ENCODE measurements at places on chromosomes 6 and 20. TPM values are rescaled to one million over a fixed set of nuclear protein-coding genes. Genes with fewer than 3 reads are reported as not detected.

The LCA5 gene
- 5.5 TPM for total RNA-seq

The TCF21 gene
- not detected for total RNA-seq

The MCHR2 gene
- not detected for total RNA-seq

The FAM184A gene
- 0.33 TPM for total RNA-seq

The RIMS1 gene
- total RNA-seq: 12.7 TPM

The SPDEF gene
- not detected for total RNA-seq

The AGPAT4 gene
- total RNA-seq: 11.0 TPM

The ZSCAN12 gene
- total RNA-seq: 5.3 TPM

The NCOA7 gene
- 24.2 TPM for total RNA-seq

The COL19A1 gene
- total RNA-seq: not detected

The METTL24 gene
- not detected for total RNA-seq

The MOG gene
- total RNA-seq: not detected

The SHLD1 gene
- 2.3 TPM for total RNA-seq

The LPA gene
- not detected for total RNA-seq

The FAM209B gene
- total RNA-seq: not detected

The CFAP206 gene
- 0.29 TPM for total RNA-seq

The MLN gene
- not detected for total RNA-seq

The ZC2HC1B gene
- total RNA-seq: not detected

The CST8 gene
- total RNA-seq: not detected

The TCF19 gene
- total RNA-seq: 19.0 TPM

The GSS gene
- total RNA-seq: 53.9 TPM

The KHDC1 gene
- 0.33 TPM for total RNA-seq

The CDH22 gene
- total RNA-seq: not detected

The SLC24A3 gene
- not detected for total RNA-seq

The PRICKLE4 gene
- 6.2 TPM for total RNA-seq

The MMS22L gene
- 24.3 TPM for total RNA-seq

The REPS1 gene
- total RNA-seq: 33.3 TPM

The OXT gene
- total RNA-seq: not detected

The TCF15 gene
- 0.65 TPM for total RNA-seq

The GTSF1L gene
- total RNA-seq: not detected

The C6orf132 gene
- 0.65 TPM for total RNA-seq

The SLCO4A1 gene
- total RNA-seq: 3.1 TPM

The SNX21 gene
- 23.7 TPM for total RNA-seq

The GRM4 gene
- total RNA-seq: not detected

The GJA1 gene
- 435 TPM for total RNA-seq

The KCNK15 gene
- not detected for total RNA-seq

The EGFL8 gene
- total RNA-seq: 0.96 TPM

The HDGFL1 gene
- total RNA-seq: not detected

The OR2B6 gene
- not detected for total RNA-seq

The DPPA5 gene
- not detected for total RNA-seq

The THEMIS gene
- not detected for total RNA-seq

The RIPPLY2 gene
- not detected for total RNA-seq

The JPH2 gene
- total RNA-seq: 0.38 TPM

The CRIP3 gene
- not detected for total RNA-seq

The EYS gene
- 3.2 TPM for total RNA-seq

The DLK2 gene
- not detected for total RNA-seq

The GMPR gene
- total RNA-seq: 17.6 TPM

The SMOC2 gene
- not detected for total RNA-seq

The NFATC2 gene
- total RNA-seq: 6.9 TPM

The TPD52L2 gene
- 174 TPM for total RNA-seq

The GZF1 gene
- total RNA-seq: 12.4 TPM

The PBOV1 gene
- total RNA-seq: not detected

The GNRH2 gene
- 0.57 TPM for total RNA-seq
